Posterior cingulate gyrus (tissue), 11 donors: ENCODE measurements at places on chromosomes 7 and 10.

GRCh38 chr10:84406561-84406960, 78.2 kb downstream of the CCSER2 start:
- DNase-seq = no peak

- no peak for DNase-seq
These were observed 322.8 kb downstream of the LRMDA start for GRCh38 chr10:75754096-75754831.

DNA sequence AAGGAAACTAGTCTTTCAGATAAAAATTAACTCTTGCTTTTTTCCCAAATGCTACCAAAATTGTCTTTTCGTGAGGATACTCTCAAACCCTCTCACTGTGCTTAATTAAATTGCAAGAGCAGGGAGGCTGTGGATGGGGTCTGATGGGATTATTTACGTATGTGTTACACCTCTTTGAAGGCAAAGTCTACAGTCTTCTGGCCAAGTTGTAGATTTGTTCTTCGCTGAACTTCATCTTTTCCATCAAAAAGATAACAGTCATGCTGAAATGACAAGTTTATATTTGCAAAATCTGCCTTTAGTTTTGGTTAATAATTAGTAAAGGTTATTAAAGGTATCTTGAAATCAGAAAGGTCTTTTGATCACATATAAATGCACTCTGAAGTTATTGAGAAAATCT, 22.7 kb downstream of the A1CF start:
- DNase-seq = no peak

- no peak for DNase-seq
These were observed 233.3 kb upstream of the MDFIC start for GRCh38 chr7:114688443-114689055.

DNA sequence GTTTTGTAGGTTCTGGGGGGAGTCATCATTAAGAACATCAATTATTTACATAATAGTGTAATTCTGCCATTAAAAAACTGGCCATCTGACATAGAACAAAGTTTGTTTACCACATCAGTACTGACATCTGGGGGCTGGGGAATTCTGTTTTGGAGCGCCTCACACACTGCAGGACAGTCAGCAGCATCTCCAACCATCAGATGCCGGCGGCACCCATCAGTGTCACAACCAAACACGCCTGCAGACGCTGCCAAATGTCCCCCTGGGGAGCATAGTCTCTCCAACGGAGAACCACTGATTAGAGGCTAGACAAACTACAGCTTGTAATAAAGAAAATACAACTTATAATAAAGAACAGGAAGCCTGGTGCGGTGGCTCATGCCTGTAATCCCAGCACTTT, 26.0 kb downstream of the GNA12 start:
- no peak for DNase-seq

GRCh38 chr7:22250390-22250789, 106.6 kb downstream of the RAPGEF5 start:
- no peak for DNase-seq

- DNase-seq = no peak
These were observed 17.4 kb upstream of the SPOCK2 start for GRCh38 chr10:72105710-72106109.

- no peak for DNase-seq
These were observed 1.1 kb downstream of the HOXA2 start for GRCh38 chr7:27101171-27101956.

DNA sequence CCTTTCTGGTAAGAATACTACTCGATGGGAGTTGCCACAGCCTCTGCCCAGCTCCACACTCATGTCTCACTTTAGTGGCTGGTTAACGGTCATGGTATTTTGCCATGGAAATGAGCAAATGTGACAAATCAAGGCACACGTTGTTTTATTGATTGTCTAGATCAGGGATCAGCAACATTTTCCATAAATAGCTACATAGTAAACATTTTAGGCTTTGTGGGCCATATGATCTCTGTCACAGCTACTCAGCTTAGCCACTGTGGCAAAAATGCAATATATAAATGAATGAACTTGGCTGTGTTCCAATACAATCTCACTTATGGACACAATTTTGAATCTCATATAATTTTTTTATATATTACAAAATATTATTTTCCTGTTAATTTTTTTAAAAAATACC, 76.9 kb downstream of the COBL start:
- no peak for DNase-seq

- no peak for DNase-seq
These were observed 93.3 kb upstream of the AGBL3 start for GRCh38 chr7:134892963-134893362.

GRCh38 chr10:13351340-13351915, 3.3 kb upstream of the SEPHS1 start:
- no peak for DNase-seq

DNA sequence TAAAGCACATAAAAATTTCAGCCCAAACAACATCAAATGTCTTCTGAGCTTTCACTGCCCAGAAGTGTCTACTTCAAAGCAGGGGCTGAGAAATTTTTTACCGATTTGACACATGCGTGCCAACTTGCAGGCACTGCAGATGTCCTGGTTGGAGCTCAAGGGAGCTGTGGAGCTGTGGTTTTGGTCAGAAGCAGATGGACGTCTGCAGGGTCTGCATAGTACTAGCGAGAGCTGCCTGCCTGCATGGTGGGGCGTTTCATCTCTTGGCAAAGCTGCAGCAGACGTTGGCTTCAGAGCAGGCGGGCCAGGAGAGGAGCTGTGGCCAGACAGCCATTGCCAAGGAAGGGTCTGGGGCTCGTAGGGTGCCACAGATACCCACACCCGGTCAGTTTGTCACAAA, 296.7 kb downstream of the GLRX3 start:
- no peak for DNase-seq

- no peak for DNase-seq
These were observed 160.8 kb downstream of the LRMDA start for GRCh38 chr10:75592151-75592787.

- DNase-seq = no peak
These were observed 81.0 kb downstream of the HGF start for GRCh38 chr7:81688622-81689411.

DNA sequence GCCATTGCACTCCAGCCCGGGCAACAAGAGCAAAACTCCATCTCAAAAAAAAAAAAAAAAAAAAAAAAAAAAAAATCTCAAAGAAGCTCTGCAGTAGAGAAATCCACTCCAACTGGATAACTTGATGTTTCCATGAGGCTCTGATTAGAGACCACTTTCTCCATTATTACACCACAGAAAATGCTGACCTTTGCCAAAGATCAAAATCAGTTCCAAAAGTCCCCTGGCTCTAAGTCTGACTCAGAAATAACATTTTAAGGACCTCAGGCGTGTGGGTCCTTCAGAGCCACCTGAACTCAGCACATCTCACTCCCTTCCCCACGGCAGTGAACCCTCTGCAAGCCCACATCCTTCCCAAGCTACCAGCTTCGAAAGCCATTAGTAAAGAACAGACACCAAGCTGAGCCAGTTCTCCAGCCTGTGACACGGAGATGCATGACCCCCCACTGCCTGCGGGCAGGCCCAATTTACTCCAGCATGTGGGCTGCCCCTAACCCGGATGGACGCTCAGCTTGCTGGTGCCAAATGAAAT, 13.8 kb upstream of the TMEM120A start:
- DNase-seq = no peak

GRCh38 chr7:21718391-21718790, 175.6 kb downstream of the DNAH11 start:
- no peak for DNase-seq

- DNase-seq = no peak
These were observed 118.3 kb downstream of the FAM53B start for GRCh38 chr10:124625831-124626238.

DNA sequence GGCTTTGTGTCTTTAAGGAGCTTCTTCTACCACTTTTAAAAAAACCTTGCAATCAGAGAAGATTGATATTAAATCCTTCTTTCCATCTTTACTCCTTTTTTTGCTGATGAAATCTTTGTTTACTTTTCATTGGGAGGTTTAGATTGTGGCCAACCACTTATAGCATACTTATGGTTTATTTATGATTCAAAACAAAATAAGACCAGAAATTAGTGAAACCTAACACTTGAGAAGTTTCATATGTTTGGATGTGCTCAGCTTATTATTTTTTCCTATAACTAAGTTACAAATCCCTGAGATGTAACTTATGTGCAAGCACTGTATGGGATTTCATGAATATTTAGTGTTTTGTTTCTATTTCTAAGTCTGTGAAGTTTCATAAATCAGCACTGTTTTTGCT, 13.5 kb upstream of the PRPS1L1 start:
- DNase-seq = no peak

- DNase-seq = peak; percentile 19
These were observed 205.9 kb downstream of the SKAP2 start for GRCh38 chr7:26658389-26659084.

DNA sequence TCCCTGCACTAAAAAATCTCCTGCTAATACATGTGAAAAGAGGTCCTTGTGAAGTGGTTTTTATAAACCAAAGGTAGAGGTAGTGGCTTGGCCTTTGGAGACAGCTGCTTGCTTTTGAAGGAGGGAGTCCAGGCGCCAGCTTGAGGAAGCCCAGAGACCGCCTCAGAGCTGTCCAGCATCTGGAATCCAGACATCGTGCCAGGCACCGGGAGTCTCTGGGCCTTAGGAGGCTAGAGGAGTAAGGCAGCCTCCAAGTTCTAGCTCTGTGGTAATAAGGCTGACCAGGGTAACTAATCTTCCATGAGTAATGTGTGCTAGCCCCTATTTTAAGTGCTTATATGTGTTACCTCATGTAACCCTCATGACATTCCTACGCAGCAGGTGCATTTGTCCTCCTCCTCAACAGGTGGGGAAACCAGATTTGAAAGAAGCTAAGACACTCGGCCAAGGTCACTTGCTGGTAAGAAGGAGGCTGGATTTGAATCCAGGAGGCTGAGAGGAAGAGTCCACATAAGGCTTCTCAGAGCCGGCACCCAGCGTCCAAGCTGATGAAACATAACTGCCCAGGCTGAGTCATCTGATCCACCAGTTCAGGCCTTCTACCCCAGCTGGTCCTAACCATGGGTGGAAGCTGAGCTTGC, 26.1 kb downstream of the PRLHR start:
- peak; percentile 75 for DNase-seq
